ENCODE measurements at places on chromosomes 12 and 14.

GRCh38 chr12:24206621-24207020, 257.2 kb upstream of the SOX5 start:
- H3K4me3 ChIP-seq = no peak overlapping the region
- no peaks in the 10 kb centered on the region for H3K36me3 ChIP-seq
- H3K27ac ChIP-seq = no peak overlapping the region
- no peak for DNase-seq

- DNase-seq = no peak
- no peaks in the 10 kb centered on the region for H3K27me3 ChIP-seq
- no peaks in the 10 kb centered on the region for H3K36me3 ChIP-seq
- no peak overlapping the region for H3K27ac ChIP-seq
- no peak overlapping the region for H3K4me3 ChIP-seq
Observed at GRCh38 chr12:74963304-74963703, 246.3 kb downstream of the KCNC2 start.

DNA sequence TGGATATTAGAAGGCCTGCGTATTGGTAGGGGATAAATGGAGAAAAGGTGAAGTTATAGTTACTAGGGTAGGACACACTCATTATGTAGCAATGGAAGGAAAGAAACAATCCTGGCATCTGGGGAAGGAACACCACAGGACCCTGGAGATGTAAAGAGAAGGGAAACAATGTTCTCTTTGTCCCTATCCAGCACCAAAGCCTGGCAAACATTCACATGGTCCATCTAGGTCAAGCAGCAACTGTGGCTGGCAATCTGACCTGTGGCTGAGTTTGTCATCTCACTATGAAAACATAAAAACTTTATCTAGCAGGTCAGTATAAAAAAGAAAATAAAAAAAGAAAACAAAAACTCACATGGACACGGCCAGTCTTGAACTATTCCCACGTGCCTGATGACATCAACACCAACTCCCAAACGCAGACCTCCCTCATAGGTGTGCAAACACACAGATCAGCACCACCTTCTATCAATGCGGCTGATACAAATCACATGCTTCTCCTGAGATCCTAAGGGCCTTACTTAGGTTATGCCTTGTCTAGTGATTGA, 2.6 kb downstream of the POMT2 start:
- H3K4me3 ChIP-seq = no peak overlapping the region
- H3K4me1 ChIP-seq = peaks cover 3% of the 10 kb centered on the region

- no peak for DNase-seq
- H3K27me3 ChIP-seq = no peaks in the 10 kb centered on the region
- no peaks in the 10 kb centered on the region for H3K36me3 ChIP-seq
- H3K27ac ChIP-seq = no peak overlapping the region
- H3K4me1 ChIP-seq = no peaks in the 10 kb centered on the region
Observed at GRCh38 chr14:104318558-104319490, 180.4 kb downstream of the KIF26A start.

GRCh38 chr14:104680806-104681688, 8.4 kb upstream of the INF2 start:
- H3K36me3 ChIP-seq = no peaks in the 10 kb centered on the region
- peaks cover 31% of the 10 kb centered on the region for H3K4me1 ChIP-seq
- no peaks in the 10 kb centered on the region for H3K27me3 ChIP-seq
- peak overlapping the region; percentile 95 for H3K27ac ChIP-seq
- DNase-seq = peak; percentile 71
- no peak overlapping the region for H3K4me3 ChIP-seq

DNA sequence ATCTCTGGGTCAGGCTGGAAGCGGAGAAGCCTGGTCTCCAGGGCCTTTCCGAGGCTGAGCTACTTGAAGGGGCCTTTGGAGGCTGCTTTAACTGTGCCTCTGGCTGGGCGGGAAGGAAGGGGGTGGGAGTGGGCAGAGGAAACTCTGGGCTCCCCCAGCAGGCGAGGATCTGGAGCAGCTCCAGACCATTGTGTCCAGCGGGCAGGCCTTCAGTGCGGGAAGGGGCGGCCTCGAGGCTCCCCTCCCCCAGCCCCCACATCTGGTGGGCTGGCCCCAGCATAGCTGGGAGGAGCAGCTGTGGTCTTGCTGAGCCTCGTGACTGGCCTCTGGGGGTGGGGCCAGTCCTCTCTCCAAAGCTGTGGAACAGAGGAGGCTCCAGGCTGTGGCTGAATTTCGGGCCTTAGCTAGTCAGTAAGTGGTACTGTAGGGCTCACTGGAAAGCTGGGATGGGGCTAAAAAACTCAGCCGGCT, 3.4 kb downstream of the TAMALIN start:
- H3K4me1 ChIP-seq = no peaks in the 10 kb centered on the region
- no peak overlapping the region for H3K4me3 ChIP-seq
- H3K36me3 ChIP-seq = no peaks in the 10 kb centered on the region
- peaks cover 51% of the 10 kb centered on the region for H3K27me3 ChIP-seq
- DNase-seq = no peak

DNA sequence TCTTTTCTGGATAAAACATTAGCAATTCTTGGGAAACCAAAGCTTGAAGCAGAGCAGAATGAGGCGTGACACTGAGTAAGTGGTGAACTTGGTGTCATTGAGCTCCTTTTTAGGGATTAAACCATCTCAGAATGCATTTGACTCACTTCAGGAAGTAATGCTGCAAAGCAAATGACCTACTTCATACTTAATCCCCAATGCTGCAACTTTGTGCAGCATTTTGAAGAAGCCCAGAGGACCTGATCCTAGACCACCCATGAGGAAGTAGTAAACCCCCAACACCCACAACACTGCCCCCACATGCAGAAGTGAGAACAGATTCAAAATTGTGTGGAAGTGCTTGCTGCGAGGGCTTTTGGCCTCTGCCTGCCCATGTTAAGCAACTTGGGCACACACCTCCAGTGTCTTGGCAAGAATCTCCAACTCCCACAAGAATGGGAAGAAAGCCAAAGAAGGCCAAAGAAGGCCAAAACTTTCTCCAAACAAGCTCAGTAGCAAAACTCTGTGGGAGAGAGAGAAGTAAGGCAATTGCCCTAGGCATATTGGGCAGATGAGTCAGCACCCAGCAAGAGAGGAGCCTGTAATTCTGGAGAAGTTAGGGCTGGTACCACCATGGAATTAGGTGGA, 69.2 kb upstream of the ETV6 start:
- H3K27me3 ChIP-seq = no peaks in the 10 kb centered on the region
- no peak for DNase-seq
- no peak overlapping the region for H3K27ac ChIP-seq
- H3K4me1 ChIP-seq = no peaks in the 10 kb centered on the region

DNA sequence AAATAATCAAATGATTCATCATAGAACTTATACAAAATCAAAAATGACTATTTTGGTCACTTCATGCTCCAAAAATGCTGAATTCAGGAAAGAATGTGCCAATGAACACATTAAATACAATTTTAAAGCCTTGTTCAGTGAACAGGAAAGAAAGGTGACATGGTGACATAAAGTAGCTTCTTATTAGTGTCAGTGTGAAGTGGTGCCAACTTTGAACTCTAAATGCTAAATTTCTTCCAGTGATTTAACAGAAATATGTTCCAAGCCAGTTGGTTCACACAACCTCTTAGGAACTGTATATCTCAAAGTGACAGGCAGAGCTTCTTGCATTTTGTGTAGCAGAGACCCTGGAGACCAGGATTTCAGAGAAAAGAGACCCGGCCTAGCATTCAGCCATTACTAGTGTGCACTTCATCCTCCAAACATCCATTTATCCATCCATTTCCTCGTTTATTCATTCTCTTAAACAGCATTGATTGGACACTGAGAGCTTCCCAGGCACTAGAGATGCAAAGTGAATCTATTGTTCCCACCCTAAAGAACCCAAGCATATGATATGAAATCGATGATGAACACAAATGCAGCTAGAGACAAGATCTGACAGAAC, 95.2 kb downstream of the FAR2 start:
- H3K4me3 ChIP-seq = no peak overlapping the region
- no peak for DNase-seq
- peaks cover 12% of the 10 kb centered on the region for H3K4me1 ChIP-seq
- H3K27me3 ChIP-seq = no peaks in the 10 kb centered on the region

- DNase-seq = peak; percentile 6
- no peaks in the 10 kb centered on the region for H3K4me1 ChIP-seq
- no peak overlapping the region for H3K27ac ChIP-seq
- no peaks in the 10 kb centered on the region for H3K27me3 ChIP-seq
- no peak overlapping the region for H3K4me3 ChIP-seq
Observed at GRCh38 chr14:87640553-87640952, 352.4 kb downstream of the GALC start.

DNA sequence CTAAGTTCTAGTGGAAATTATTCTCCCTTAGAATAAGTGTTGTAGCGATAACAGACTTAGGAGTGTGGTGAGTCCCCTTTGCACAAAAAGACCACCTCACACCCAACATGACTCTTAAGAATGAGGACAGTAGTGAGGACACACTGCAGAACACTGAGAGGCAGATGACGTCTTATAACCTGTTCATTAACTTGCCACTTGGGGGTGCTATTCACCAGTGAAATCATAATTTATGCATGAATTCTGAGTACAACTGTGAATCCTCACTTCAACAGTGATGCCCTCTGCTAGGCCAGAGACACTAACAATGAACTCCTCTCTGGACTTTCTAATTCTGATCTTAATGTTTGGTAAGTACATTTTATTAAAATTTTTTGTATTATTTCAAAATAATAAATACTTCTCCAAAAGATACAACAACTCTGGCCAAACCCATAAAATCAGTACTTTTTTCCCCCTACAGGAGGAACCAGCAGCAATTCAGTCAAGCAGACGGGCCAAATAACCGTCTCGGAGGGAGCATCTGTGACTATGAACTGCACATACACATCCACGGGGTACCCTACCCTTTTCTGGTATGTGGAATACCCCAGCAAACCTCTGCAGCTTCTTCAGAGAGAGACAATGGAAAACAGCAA, 274.7 kb downstream of the DAD1 start:
- peaks cover 9% of the 10 kb centered on the region for H3K4me1 ChIP-seq
- no peak overlapping the region for H3K4me3 ChIP-seq
- DNase-seq = peak; percentile 51
- no peaks in the 10 kb centered on the region for H3K27me3 ChIP-seq
- H3K27ac ChIP-seq = no peak overlapping the region

GRCh38 chr12:67671419-67671818, 22.9 kb downstream of the DYRK2 start:
- DNase-seq = no peak
- no peak overlapping the region for H3K27ac ChIP-seq
- no peak overlapping the region for H3K4me3 ChIP-seq
- H3K36me3 ChIP-seq = no peaks in the 10 kb centered on the region

DNA sequence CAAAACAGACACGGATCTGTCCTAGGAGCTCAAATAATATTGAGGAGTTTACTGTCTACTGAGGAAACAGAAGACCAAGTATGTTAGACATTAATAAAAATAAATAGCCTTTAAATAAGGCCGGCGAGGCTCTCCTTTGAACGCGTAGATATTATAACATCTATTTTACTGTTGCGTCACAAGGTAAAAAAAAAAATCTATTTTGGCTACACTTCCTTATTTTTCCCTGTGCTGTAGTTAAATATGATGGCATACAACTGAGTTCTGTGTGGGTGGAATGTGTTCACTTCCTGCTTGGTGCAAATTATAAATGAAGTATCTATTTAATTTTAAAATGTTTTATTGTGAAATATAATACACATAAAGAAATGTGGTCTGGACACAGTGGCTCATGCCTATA, 17.2 kb upstream of the RAD52 start:
- no peaks in the 10 kb centered on the region for H3K36me3 ChIP-seq
- no peaks in the 10 kb centered on the region for H3K4me1 ChIP-seq
- DNase-seq = no peak
- H3K27me3 ChIP-seq = no peaks in the 10 kb centered on the region
- H3K4me3 ChIP-seq = no peak overlapping the region

DNA sequence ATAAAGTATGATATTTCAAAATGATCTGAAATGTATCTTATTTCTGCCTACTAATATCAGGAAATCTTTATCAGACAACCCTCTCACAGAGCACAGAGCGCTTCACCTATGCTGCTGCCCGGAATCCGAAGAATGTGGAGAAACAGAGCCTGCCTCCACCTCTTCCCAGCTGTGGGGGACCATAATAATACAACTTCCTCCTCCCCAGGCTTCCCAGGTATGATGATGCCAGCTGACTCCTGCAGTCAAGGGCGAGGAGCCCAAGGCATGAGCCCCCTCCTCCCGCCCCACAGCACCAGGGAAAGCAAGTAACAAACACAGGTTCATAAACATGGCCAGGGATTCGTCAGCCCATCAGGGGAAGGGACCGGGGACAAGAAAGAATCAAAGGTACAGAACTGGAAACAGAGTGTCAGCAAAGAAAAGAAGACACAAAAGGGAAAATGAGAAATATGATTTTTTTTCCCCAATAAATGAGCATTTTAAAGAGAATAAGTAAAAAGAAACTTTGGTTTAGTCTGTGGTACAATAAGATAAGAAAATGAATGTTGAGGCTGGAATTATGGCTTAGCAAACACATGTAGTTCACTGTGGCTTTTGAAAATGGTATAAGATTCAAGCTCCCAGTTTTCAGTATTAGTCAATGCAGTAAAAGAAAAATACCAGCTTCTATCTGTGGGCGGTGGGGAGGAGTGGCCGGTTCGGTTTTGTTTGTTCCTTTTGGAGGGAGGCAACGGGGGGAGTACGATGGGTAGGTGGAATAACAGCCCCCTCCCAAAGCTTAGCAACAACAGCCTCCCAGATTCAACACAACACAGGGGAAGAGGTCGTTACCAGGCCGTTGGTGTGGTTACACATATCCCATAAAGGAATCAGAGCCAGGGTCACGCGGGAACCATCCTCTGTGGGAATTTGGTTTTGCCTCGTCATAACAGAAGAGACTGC, 68.3 kb downstream of the SETD3 start:
- H3K27me3 ChIP-seq = no peaks in the 10 kb centered on the region
- no peaks in the 10 kb centered on the region for H3K4me1 ChIP-seq
- peaks cover 8% of the 10 kb centered on the region for H3K36me3 ChIP-seq
- H3K4me3 ChIP-seq = no peak overlapping the region
- no peak overlapping the region for H3K27ac ChIP-seq
- DNase-seq = no peak
